ENCODE measurements at places on chromosomes 12 and 14. TPM values are rescaled to one million over a fixed set of nuclear protein-coding genes. Genes with fewer than 3 reads are reported as not detected.

- H3K36me3 ChIP-seq: peaks cover 53% of the 10 kb centered on the region
- H3K27ac ChIP-seq: peak overlapping the region; percentile 33
Observed at GRCh38 chr12:53060721-53061276, 10.9 kb downstream of the TNS2 start.

DNA sequence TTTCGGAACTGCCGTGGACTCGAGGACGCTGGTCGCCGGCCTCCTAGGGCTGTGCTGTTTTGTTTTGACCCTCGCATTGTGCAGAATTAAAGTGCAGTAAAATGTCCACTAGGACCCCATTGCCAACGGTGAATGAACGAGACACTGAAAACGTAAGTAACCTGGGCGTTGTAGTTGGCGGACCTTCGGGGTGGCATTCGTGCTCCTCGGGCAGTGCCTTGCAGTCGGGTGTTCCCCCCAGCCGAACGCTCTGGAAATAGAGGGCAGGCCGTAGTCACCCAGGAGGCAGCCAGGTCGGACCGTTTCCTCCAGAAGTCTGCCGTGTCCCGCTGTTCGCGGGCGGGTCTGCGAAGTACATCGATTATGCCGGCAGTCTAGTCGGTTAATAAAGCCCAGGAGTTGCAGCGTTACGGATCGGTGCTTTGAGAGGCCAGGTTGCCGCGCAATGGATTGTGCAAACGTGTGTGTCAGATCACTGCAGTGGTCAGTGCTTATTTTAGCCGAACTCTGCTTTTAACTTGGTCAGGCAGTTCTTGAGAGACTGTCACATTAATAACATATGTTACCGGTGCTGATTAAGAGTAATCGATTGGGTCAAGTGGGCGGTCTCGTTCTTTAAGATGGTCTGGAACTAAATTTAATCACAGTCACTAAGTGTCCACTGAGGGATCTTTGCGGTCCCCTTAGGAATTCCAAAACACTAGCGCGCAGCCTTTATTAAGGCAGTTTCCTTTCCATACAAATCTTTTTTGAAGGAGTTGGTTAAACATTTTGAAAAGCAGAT lies 906 bp downstream of the MARK3 start:
- H3K36me3 ChIP-seq: no peaks in the 10 kb centered on the region
- peak overlapping the region; percentile 99 for H3K27ac ChIP-seq
- H3K27me3 ChIP-seq: no peaks in the 10 kb centered on the region
- peak; percentile 67 for DNase-seq
- peak overlapping the region; percentile 87 for H3K4me3 ChIP-seq

GRCh38 chr14:99512571-99513182 lies 31.5 kb downstream of the CCNK start:
- DNase-seq: no peak
- H3K36me3 ChIP-seq: peaks cover 95% of the 10 kb centered on the region
- no peak overlapping the region for H3K27ac ChIP-seq
- no peaks in the 10 kb centered on the region for H3K27me3 ChIP-seq
- peaks cover 20% of the 10 kb centered on the region for H3K4me1 ChIP-seq
- H3K4me3 ChIP-seq: no peak overlapping the region

DNA sequence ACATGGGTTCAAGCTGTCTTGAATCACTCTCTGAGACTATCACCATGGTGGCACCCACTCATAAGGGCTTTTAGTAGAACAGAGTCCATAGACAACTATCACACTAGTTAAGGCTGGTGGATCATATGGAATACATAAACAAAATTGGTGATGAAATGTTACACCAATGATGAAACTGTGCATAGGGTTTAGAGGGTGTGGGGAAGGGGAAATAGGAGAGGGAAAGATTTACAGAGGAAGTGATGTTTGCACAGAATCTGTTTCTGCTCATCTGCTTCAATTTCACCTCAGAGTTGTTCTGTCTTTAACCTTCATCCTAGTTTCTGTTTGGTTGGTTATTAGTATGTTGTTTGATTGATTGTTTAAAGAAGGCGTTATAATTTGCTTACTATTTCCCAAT lies 2.4 kb upstream of the RXYLT1 start:
- H3K27me3 ChIP-seq: no peaks in the 10 kb centered on the region
- H3K36me3 ChIP-seq: no peaks in the 10 kb centered on the region
- DNase-seq: no peak
- peaks cover 17% of the 10 kb centered on the region for H3K4me1 ChIP-seq

GRCh38 chr12:27344760-27345159 lies 12.1 kb downstream of the BMAL2 start:
- no peaks in the 10 kb centered on the region for H3K27me3 ChIP-seq
- H3K27ac ChIP-seq: no peak overlapping the region
- H3K36me3 ChIP-seq: no peaks in the 10 kb centered on the region
- no peak for DNase-seq

GRCh38 chr12:1435456-1435855 lies 158.9 kb downstream of the FBXL14 start:
- no peak overlapping the region for H3K27ac ChIP-seq
- DNase-seq: peak; percentile 47
- no peaks in the 10 kb centered on the region for H3K27me3 ChIP-seq
- no peaks in the 10 kb centered on the region for H3K36me3 ChIP-seq

DNA sequence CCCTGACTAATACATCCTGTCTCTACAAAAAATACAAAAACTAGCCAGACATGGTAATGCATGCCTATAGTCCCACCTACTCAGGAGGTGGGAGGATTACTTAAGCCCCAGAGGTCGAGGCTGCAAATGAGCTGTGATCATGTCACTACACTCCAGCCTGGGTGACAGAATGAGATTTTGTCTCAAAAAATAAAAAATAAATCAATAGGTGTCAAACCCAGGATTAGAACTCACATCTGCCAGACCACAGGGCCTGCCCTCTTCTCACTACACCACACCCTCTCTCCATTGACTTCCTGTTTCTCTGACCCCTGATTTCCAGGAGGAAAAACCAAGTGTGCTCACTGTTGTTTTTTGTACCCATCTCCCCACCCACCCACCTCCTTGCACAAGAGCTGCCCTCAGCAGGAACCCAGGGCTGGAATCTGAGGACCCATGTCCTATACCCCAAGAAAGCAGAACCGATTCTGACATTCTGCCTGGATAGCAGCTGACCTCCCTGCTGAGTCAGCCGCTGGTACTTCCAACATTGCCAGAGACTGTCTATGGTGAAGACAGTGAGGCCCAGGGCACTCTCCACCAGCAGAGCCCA lies 6.2 kb downstream of the CMKLR1 start:
- no peaks in the 10 kb centered on the region for H3K4me1 ChIP-seq
- no peaks in the 10 kb centered on the region for H3K36me3 ChIP-seq
- peaks cover 10% of the 10 kb centered on the region for H3K27me3 ChIP-seq

- H3K27ac ChIP-seq: no peak overlapping the region
- no peak overlapping the region for H3K4me3 ChIP-seq
- no peak for DNase-seq
Observed at GRCh38 chr12:107487011-107487680, 198.5 kb upstream of the PWP1 start.

DNA sequence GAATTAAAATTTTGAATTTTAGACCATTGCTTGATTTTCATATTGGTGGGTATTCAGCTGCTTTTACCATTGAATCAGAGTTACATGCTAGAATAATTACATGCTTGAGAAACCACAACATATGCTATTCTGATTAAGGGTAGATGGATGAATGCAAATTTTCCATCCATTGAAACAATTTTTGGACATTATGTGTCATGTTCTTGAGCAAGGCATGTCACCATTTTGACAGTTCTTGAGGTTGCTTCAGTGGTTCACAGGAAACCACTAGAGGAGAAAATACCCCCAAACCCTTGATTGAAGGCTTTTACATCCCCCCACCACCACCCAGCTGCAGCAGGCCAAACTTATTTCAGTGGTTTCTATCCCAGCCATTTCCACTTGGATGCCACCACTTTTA lies 13.5 kb downstream of the UBR7 start:
- no peaks in the 10 kb centered on the region for H3K4me1 ChIP-seq
- H3K27me3 ChIP-seq: no peaks in the 10 kb centered on the region
- no peak for DNase-seq
- no peak overlapping the region for H3K27ac ChIP-seq
- H3K36me3 ChIP-seq: peaks cover 100% of the 10 kb centered on the region
- no peak overlapping the region for H3K4me3 ChIP-seq

GRCh38 chr14:103532216-103533136 lies 3.5 kb downstream of the TRMT61A start:
- H3K27me3 ChIP-seq: no peaks in the 10 kb centered on the region
- peaks cover 45% of the 10 kb centered on the region for H3K4me1 ChIP-seq
- DNase-seq: no peak

GRCh38 chr12:21438643-21439042 lies 1.2 kb downstream of the PYROXD1 start:
- H3K4me3 ChIP-seq: peak overlapping the region; percentile 66
- no peak for DNase-seq
- no peaks in the 10 kb centered on the region for H3K27me3 ChIP-seq
- peaks cover 48% of the 10 kb centered on the region for H3K4me1 ChIP-seq
- peaks cover 32% of the 10 kb centered on the region for H3K36me3 ChIP-seq

DNA sequence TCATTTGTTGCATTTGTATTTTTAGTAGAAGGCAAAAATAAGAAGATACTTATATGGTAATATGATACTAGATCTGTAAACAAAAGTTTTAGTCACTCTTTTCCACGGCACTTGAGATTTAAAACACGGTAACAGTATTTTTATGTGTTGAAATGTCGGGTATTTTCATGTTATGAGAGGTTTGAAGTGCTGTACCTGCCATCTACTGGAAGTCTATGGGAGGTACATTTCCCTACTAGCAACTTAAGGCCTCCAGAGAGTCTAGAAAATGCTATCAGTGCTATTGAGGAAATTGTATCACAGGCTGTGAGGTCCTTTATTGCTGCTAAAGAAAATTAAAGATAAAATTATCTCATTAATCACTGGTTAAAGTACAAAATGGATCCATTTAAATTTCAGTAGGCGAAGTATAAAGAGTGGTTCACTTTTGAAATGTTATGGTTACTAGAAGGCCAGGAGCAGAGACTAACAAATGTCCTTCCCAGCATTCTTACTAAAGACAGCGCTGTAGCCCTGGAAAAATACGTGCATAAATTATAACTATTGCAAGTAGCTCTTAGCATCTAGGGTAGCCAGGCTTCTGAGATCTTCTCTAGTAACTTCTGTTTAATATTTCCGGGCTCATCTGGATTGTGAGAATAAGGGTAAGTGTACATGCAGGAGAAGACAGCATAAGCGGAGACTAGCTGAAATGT lies 77.6 kb upstream of the PRKD1 start:
- no peak overlapping the region for H3K4me3 ChIP-seq
- DNase-seq: no peak
- H3K27me3 ChIP-seq: no peaks in the 10 kb centered on the region
- no peaks in the 10 kb centered on the region for H3K36me3 ChIP-seq
- peaks cover 4% of the 10 kb centered on the region for H3K4me1 ChIP-seq

- DNase-seq: no peak
- H3K27me3 ChIP-seq: no peaks in the 10 kb centered on the region
- no peaks in the 10 kb centered on the region for H3K36me3 ChIP-seq
- no peaks in the 10 kb centered on the region for H3K4me1 ChIP-seq
- H3K27ac ChIP-seq: no peak overlapping the region
Observed at GRCh38 chr12:108419949-108420348, 80.8 kb upstream of the CMKLR1 start.

GRCh38 chr14:75439989-75440388 lies 12.2 kb downstream of the JDP2 start:
- H3K27me3 ChIP-seq: no peaks in the 10 kb centered on the region
- no peak for DNase-seq
- peaks cover 71% of the 10 kb centered on the region for H3K36me3 ChIP-seq
- peaks cover 82% of the 10 kb centered on the region for H3K4me1 ChIP-seq
- no peak overlapping the region for H3K27ac ChIP-seq

DNA sequence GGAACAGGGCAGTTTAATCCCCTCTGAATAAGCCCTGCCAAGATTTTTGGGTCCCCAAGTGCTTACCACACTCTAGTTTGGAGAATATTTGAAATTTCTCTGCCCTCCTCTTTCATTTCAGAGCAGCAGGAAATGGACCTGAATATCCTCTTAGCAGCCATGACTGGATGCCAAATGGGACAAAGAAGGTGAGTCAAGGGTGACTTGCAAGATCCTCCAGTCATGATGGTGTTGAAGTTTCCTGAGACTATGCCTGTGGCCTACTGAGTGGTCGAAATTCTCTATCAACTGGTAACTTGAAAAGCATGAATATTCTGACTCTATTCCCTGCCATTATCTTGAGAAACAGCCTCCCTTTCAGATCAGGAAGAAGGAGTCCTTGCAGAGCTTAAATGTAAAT lies 1674.7 kb upstream of the SEL1L start:
- H3K27me3 ChIP-seq: no peaks in the 10 kb centered on the region
- H3K27ac ChIP-seq: no peak overlapping the region
- DNase-seq: no peak
- H3K4me1 ChIP-seq: no peaks in the 10 kb centered on the region
- H3K4me3 ChIP-seq: no peak overlapping the region

GRCh38 chr12:76242813-76243550 lies 105.2 kb downstream of the BBS10 start:
- H3K27me3 ChIP-seq: no peaks in the 10 kb centered on the region
- DNase-seq: no peak
- H3K27ac ChIP-seq: no peak overlapping the region

GRCh38 chr12:91892081-91892855 lies 253.4 kb downstream of the BTG1 start:
- H3K36me3 ChIP-seq: no peaks in the 10 kb centered on the region
- H3K27ac ChIP-seq: no peak overlapping the region
- H3K27me3 ChIP-seq: no peaks in the 10 kb centered on the region
- DNase-seq: no peak
- no peak overlapping the region for H3K4me3 ChIP-seq

DNA sequence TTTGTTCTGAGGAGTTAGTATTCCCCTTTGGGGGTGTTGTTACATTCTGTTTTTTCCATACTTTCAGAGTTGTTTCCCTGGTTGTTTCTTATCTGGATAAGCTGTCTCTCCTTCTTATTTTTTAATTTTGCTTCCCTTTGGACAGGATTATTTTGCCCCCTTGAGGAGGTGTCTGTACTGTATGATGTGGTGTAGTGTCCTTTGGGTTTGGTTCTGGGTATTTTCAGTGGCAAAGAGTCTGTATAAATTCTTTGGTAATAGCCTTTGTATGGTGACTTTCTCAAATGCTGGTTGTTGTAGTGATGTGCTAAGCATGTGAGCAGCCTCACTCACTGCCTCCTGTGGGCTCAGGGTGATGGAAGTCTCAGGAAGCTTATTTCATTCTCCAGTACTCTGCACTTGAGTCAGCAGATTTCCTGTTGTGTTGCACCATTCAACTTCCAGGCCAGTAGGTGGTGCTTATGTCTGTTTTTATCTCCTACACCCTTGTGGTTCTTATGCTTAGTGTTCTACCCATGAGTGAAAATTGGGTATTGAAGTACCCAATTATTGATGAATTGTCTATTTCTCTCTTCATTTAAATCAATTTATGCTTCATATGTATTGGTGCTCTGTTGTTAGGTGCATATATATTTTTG lies 103.3 kb upstream of the PMCH start:
- DNase-seq: no peak
- H3K36me3 ChIP-seq: no peaks in the 10 kb centered on the region
- H3K4me3 ChIP-seq: no peak overlapping the region
- H3K4me1 ChIP-seq: no peaks in the 10 kb centered on the region
- no peak overlapping the region for H3K27ac ChIP-seq

The MGP gene
- 66.7 TPM for polyA plus RNA-seq

The EIF2S3B gene
- 0.28 TPM for polyA plus RNA-seq

The COX8C gene
- polyA plus RNA-seq: not detected

The SLC6A15 gene
- polyA plus RNA-seq: not detected

The RNASE1 gene
- polyA plus RNA-seq: 404 TPM

The NYNRIN gene
- polyA plus RNA-seq: 2.3 TPM

The PTGDR gene
- not detected for polyA plus RNA-seq

The CPM gene
- 13.9 TPM for polyA plus RNA-seq

The MANSC1 gene
- 10.2 TPM for polyA plus RNA-seq

Measured in stomach (tissue), 19 donors.